Activated naive CD4-positive, alpha-beta T cell treated with anti-CD3 and anti-CD28 coated beads, Interleukin-2, amount 50 U/mL, for 16 hours (primary cell): ENCODE measurements at places on chromosomes 12 and 14.

GRCh38 chr12:110431957-110432587 lies 18.1 kb downstream of the ARPC3 start:
- no peak for DNase-seq

DNA sequence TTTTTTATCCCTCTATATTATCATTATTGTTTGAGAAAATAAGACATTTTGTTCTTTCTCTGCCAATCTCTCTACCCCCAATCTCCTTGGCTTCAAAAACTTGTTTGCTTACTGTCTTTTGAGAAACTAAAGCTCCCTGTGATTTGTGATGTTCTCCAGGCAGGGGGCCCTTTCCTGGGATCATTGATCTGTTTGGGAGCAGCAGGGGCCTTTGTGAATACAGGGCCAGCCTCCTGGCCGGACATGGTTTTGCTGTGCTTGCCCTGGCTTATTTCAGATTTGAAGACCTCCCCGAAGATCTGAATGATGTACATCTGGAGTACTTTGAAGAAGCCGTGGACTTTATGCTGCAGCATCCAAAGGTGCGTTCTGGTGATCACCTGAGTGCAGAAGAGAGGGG lies 4.5 kb downstream of the ACOT6 start:
- no peak for DNase-seq

DNA sequence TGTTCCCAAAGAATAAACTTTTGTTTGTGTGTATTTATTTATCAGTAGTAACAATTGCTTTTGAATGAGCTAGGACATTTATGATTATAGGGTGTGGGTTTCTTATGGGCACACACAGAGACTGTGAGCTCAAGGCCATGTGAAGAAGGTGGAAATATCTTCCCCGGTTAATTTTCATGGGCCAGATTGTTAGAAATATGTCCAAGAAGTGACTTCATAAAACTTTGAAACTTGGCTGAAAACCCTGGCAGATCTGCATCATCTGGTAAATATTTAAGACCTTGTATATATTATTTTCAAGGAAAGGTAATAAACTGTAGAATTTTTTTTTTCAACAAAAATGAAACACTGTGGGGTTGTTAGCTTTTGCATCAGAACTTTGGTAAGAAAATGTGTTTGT lies 53.5 kb upstream of the RNU6-8 start:
- no peak for DNase-seq

GRCh38 chr14:24084440-24084839 lies 9.7 kb upstream of the PCK2 start:
- no peak for DNase-seq

DNA sequence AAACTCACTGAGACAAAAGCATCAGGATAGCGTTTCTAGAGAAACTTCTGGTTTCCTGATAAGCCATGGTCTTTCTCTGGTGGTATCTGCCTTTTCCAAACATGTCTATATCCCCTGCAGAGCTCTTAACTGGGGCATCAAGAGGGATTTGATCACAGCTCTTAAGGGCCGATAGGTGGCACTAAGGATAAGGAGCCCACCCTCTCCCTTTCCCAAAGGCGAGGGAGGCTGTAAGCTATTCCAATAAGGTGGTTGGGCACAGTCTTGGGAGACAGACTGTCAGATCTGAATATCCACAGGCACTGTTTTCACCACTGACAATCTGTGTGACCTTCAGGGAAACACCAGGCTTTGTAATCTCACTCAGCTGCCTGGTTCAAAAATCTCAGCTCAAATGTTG lies 206.0 kb downstream of the ADGRD1 start:
- no peak for DNase-seq

DNA sequence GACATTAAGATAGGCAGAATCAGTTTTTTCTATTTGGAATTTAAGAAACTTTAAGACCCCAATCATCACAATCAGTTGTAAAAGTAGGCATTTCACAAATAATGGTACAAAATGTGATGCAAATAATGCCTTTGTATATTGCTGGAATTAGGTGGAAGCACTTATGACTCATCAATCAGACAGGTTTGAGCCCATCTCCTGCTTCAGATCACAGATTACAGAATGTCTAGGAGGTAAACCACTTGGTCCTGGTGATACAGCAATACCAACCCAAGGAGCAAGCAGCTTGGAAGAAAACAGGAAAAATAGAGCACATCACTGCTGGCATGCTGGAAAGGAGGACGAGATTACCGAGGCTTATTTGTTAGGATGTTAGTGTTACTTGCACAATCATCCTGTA lies 57.6 kb downstream of the C12orf56 start:
- DNase-seq: no peak

DNA sequence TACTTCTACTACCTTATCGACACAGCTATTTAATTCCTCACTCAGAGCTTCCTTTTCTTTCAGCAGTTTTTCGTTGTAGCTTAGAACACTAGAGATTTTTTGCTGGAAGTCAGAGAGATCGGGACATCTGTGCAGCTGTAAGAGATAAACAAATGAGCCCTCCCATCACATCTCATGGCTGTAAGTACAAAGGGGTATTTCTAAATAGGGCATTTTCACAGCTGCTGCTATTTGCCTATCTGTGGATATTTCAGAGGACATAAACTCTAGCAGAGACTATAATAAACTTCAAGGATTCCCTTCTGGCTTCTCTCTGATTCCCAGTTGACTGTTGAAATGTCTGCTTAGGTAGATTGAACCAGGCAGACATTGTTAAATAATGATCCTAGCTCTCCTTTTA lies 76.1 kb upstream of the SAV1 start:
- DNase-seq: no peak
